ENCODE measurements at places on chromosomes 1 and 21.

- no peak for DNase-seq
These were observed 92.6 kb downstream of the NID1 start for GRCh38 chr1:235972311-235972689.

GRCh38 chr1:168483539-168483938, 60.3 kb downstream of the XCL2 start:
- no peak for DNase-seq

DNA sequence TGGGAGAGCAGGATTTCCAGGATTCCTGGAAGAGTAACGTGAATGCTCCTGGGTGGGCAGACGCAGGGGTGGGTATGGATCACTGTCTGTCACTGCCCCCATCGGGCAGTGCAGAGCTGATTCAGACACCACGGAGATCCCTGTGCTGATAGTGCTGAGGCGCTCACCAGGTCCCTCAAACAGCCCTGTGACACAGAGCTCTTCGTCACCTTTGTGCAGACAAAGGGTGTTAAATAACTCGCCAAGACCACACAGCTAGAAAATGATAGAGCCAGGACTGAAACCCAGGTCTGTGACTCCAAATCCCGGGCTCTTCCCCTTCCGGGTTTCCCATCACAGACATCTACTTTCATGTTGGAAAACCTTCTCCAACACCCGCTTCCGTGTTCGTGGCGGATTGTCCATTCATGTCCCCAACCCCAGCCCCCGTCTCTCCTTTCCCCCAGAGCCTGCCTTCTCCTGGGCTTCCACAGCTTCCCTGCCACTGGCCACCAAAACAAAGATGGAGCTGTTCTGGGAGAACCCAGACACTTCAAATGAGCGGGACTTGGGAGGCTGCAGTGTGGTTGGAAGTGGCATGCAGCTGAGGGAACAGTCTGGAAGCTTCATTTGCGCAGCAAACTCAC, 2.6 kb downstream of the EFHD2 start:
- DNase-seq = no peak

DNA sequence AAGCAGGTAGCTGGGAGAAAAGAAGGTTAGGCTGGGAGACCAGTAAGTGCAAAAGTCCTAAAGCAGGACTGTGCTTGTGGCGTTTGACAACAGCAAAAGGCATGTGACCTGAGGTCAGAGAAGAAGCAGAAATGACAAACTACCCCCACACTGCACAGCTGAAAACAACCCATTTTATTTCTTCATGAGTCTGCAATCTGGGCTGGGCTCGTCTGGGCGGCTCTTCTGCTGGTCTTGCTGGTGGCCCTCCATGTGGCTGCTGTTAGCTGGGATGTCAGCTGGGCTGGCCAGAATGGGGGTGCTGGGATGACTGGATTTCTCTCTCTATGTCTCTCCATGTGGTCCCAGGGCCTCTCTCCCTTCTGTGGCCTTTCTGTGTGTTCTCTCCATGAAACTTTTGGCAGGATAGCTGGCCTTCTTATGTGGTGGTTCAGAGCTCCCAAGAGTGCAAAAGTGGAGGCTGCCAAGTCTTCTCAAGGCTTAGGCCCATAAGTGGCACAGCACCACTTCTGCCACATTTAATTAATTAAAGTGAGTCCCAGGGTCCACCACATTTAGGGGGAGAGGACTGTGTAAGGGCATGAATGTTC, 128.6 kb downstream of the RIPK4 start:
- DNase-seq = no peak

DNA sequence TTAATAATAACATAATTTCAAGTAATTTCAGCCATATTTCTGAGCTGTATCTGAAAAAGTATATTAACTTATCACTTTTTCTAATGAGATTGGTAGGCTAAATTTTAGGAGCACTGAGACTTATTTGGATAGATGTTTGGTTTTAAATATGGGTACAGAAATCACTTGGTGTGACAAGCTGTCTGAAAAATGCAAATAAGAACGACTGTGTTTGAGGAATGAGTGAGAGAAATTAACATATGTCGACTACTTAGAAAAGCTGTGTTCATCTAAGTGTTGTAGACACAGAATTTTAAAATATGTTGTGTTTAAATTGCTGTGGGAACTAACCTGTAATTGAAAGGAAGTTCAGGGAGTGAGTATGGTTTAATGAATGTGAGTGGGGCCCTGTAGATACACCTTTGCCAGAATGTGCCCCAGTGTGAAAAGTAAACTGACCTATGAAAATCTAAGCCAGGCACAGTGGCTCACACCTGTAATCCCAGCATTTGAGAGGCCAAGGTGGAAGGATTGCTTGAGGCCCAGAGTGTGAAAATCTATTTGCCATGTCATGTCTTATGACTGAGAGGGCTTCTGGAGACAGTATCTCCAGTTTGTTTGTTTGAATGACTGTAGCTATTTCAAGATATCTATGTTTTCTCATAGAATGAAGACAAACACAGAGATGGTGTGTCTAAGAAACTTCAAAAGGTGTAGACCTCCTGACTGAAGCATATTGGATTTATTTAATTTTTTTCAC, 53.8 kb upstream of the LRRC8C start:
- no peak for DNase-seq

DNA sequence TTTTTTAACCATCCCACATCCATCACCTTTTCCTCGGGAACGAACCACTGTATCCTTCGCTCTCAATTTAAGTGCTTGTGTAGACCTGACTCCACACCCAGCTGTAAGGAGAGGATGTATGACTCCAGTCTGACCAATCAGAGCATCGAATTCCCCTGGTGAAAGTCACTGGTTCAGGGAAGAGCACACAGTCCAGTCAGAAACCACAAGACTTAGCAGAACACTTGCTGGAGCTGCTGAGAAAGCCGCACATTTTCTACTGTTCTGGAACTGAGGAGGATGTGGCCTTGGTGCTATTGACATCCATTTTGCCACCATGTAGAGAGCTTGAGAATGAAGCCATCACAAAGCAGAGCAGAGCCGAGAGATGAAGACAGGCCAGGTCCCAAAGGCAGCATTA, 59.9 kb upstream of the CNN3 start:
- DNase-seq = no peak

DNA sequence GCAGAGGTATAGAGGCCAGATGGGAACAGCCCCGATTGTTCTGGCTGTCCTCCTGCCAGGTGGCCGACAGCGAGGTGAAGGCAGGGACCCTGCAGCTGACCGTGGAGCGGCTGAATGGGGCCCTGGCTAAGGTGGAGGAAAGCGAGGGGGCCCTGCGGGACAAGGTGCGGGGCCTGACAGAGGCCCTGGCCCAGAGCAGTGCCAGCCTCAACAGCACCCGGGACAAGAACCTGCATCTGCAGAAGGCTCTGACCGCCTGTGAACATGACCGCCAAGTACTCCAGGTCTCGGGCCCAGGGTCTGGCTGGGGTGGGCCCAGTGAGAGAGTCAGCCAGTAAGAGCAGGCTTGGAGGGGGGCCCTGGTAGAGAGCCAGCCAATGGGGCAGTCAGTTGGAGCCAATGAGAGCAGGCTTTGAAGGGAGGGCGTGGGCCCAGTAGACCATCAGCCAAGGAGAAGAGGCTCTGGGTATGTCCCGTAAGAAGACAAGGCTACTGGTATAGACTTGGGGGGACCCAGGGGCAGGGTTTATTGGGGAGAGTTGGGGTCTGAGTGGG, 11.3 kb downstream of the MFAP2 start:
- no peak for DNase-seq

GRCh38 chr1:207990876-207991582, 80.1 kb upstream of the CD34 start:
- no peak for DNase-seq

DNA sequence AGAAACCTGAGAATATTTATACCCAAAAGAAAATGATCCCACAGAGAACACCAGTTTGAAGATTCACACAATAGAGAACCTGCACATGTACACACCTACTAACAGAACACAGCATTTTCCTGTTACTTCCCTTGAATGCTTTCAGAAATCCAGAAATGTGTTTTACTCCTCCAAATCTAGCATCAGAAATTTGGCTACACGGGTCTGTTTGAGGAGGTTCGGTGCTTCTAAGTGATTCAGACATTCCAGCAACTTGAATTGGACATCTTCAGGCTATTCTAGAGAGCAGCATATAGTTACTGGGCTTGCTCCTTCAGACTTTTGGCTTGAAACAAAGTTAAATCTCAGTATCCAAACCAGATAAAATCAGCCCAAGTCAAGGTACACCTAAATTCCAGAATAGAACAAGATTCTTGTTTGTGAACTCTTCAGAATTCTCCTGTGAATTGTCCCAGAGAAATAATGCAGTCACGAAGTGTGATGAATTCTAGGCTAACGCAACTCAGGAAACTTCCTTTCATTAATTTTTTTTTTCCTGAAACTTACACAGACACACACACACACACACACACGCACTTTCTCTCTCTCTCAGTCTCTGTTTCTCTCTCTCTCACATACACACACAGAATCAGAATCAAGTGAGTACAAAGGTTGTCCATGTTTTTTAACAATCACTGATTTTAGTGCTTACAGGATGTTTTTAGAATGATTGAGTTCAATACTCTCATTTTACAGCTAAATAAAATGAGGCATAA, 278.4 kb upstream of the SNX7 start:
- DNase-seq = no peak

DNA sequence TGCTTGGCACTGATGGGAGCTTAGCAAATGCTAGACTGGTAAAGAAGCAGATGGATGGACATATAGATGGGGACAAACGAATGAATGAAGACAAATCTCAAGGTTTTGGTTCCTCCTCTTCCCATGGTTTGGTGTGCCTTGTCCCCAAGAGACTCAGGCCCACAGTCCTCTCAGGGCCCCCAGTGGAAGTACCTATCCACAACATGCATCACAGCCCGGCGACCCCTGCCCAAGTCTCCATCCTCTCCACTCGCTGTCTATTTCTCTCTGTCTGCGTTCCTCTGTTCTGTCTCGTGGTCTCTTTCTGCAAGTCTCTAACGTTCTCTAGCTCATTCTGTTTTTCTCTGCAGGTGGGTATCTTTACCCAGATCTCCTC, 85.8 kb downstream of the GLIS1 start:
- no peak for DNase-seq

DNA sequence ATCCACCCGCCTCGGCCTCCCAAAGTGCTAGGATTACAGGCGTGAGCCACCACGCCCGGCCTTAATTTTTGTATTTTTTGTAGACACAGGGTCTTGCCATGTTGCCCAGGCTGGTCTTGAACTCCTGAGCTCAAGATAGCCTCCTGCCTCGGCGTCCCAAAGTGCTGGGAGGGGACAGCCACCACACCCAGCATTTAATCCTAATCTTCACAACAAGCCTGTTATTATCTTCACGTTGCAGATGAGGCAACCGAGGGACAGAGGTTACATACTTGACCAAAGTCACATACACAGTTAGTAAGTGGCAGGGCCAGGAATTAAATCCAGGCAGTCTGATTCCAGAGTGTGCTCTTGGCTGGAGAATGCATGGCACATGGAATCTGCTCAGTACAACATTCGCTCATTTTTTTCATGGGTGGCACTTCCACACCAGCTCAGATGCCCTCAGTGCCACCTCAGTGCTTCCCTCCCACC, 4.8 kb upstream of the GPR37L1 start:
- no peak for DNase-seq

- no peak for DNase-seq
These were observed 252.6 kb upstream of the SPAG17 start for GRCh38 chr1:118437664-118438063.

- DNase-seq = no peak
These were observed 37.9 kb upstream of the FOXE3 start for GRCh38 chr1:47378147-47378546.
